ENCODE measurements at places on chromosomes 7 and 10. TPM values are rescaled to one million over a fixed set of nuclear protein-coding genes. Genes with fewer than 3 reads are reported as not detected.

DNA sequence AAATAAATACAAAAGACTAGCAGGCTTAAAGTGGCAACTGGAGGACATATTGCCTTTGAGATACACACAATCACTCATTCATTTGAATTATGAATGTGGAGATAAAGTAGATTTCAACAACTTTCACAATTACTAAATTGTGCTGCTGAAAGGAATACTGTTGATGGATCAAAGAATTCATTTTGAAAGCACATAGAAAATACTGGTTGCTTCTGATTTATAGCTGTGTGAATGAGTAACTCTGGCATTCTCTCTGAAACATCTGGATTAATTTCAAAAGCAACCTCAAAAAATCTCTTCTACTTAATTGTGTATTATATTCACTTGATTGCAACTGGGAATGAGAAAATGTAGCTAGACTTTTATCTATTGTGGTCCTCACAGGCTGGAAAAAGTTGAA, 397.6 kb downstream of the THSD7A start:
- no peaks in the 10 kb centered on the region for H3K27me3 ChIP-seq
- peaks cover 12% of the 10 kb centered on the region for H3K4me1 ChIP-seq
- no peak overlapping the region for H3K27ac ChIP-seq

GRCh38 chr7:54904986-54905385, 113.8 kb upstream of the EGFR start:
- H3K27ac ChIP-seq: no peak overlapping the region
- H3K27me3 ChIP-seq: no peaks in the 10 kb centered on the region
- no peak for DNase-seq
- H3K4me1 ChIP-seq: peaks cover 27% of the 10 kb centered on the region
- H3K4me3 ChIP-seq: no peak overlapping the region

DNA sequence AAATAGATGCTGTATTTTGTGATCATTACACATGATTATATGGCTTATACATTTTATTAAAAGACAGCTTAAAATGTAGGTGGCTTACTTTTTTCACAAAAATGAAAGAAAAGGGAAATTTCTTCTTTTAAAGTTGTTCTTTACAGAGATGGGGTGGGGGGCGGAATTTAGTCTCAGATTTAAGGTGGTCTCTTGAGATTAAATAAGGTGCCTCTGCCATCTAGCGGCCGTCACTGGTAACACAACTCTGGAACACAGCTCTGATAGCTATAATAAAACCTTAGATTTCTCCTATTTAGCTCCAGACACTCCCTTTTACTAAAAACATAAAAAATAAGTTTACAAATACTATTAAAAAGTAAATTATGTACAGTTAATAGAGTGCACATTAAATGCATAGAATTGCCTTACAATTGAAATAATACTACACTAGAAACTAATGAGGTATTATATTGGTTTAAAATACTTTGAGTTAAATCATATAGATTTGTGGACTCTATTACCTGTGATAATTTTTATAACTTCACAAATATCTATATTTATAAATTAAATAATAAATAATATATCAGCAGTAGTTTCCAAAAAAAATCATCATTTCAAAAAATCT, 210.9 kb downstream of the DGKB start:
- H3K27ac ChIP-seq: no peak overlapping the region
- no peaks in the 10 kb centered on the region for H3K36me3 ChIP-seq
- H3K4me3 ChIP-seq: no peak overlapping the region
- peak; percentile 24 for DNase-seq

DNA sequence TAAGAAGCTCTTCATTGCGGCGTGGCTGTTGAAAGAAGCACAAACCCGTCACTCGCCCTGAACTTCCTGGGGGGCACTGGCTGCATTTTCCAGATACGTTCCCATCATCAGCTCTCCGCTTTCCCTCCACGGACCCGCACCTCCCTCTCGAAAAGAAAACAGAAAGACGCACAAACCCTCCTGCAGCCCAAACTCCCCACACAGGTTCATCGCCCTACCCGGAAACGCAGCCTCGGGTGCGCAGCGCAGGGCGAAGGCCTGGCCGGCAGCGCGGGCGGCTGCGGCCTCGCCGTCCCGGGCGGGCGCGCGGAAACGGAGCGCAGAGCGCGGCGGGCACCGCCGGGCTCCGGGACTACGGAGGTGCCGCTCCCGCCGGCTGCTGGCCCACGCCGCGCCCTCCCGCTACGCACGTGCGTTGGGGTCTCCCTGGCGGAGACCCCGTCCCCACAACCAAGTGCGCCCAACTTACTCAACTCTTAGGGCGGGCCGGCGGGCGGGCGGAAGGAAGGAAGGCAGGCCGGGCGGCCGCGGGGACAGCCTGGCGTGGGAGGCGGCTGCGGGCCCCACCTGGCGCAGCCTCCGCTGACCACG, 822 bp downstream of the ZNF800 start:
- H3K4me3 ChIP-seq: peak overlapping the region; percentile 87
- peak overlapping the region; percentile 85 for H3K27ac ChIP-seq
- no peaks in the 10 kb centered on the region for H3K27me3 ChIP-seq
- peak; percentile 72 for DNase-seq

DNA sequence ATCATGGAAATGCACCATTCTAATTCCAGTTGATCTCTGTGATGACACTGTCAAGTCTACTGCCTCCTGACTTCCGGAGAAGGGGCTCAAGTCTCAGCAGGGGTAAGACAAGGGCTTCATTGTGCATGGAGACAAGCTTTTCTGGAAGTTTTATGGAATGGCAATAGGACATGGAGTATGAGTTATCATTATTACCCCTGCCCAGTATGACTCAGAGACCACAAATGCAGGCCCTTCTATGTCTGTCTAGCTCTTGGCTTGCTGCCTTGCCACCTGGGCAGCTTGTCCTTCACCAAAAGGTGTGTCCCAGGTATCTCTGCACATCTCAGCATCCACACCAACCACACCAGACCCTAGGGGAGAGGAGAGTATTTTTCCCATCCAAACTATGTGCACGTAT, 34.9 kb upstream of the KIAA1217 start:
- H3K27ac ChIP-seq: no peak overlapping the region
- H3K4me3 ChIP-seq: no peak overlapping the region
- H3K27me3 ChIP-seq: no peaks in the 10 kb centered on the region

- peaks cover 21% of the 10 kb centered on the region for H3K4me1 ChIP-seq
- no peak for DNase-seq
- no peaks in the 10 kb centered on the region for H3K27me3 ChIP-seq
- no peak overlapping the region for H3K27ac ChIP-seq
Measured at GRCh38 chr7:70631718-70632117, 500.2 kb upstream of the GALNT17 start.

- H3K4me1 ChIP-seq: 0 out of 2 replicates have a peak, but pooled peaks cover 16% of the 10 kb centered on the region
- H3K36me3 ChIP-seq: no peaks in the 10 kb centered on the region
- H3K27ac ChIP-seq: no peak overlapping the region
- H3K27me3 ChIP-seq: no peaks in the 10 kb centered on the region
- DNase-seq: no peak
Measured at GRCh38 chr7:22129166-22129565, 183.5 kb upstream of the CDCA7L start.

ACHE gene
- total RNA-seq: not detected

PAX4 gene
- total RNA-seq: not detected

ACTR3C gene
- not detected for total RNA-seq

SPDYE18 gene
- not detected for total RNA-seq
